Stimulated activated CD4-positive, alpha-beta T cell treated with anti-CD3 and anti-CD28 coated beads, Interleukin-1b, Interleukin-23, amount 100 ng/mL, for 1 hour (primary cell): ENCODE measurements at places on chromosomes 4 and X.

DNA sequence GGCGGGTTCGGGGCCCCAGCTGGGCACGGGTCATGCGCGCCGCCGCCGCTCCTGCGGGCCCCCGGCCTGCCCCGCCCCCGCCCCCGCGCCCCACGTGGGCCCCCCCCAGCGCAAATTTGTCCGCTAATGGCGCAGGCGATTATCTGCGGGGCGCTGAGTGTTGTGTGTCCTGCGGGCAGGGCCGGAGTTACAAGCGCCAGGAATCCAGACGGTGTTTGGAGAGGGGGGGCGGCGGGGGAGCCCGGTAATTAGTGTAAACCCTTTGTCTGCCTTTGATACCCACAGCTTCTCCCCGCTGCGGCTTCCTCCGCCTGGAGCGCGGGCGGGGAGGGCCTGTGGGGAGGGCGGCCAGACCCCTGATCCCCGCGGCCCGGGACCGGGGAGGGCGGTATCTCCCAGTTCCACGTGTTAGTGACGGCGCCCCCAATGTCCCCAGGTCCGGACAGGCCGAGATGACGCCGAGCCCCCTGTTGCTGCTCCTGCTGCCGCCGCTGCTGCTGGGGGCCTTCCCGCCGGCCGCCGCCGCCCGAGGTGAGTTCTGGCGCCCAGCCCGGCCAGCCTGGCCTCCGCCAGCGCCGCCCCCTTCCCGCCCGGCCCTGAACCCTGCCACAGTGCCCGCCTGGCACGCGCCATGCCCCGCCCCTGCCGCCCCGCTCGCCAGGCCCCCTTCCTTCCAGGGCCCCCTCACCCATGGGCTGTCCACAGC is 761 bp downstream of the FGFRL1 start:
- DNase-seq: no peak

- DNase-seq: no peak
These were observed 2.8 kb upstream of the ZNF718 start for GRCh38 chr4:121408-122084.

GRCh38 chr4:38526412-38526811 is 137.6 kb upstream of the KLF3 start:
- DNase-seq: no peak

GRCh38 chr4:52788806-52789205 is 37.6 kb upstream of the ERVMER34-1 start:
- no peak for DNase-seq

GRCh38 chr4:122997463-122998101 is 75.2 kb upstream of the NUDT6 start:
- no peak for DNase-seq

- no peak for DNase-seq
These were observed 110.0 kb downstream of the DTHD1 start for GRCh38 chr4:36391411-36391810.

DNA sequence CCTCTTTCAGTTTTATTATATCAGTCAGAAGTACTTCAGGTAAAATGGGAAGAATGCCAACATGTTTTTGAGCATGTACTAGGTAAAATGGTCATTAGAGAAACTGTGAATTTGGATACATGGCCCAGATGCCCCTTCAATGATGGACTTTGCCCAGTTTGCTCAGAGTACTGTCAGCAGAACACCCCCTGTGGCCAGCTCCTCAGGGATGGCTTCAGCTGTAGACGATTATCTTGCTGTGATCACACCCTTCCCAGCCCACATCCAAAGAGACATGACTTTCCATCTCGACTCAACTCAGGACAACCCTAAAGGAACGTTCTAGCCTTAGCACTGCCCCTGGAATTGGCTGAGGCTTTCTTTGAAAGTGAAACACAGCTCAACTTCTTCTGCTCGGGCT is 439.1 kb downstream of the PACRGL start:
- no peak for DNase-seq

DNA sequence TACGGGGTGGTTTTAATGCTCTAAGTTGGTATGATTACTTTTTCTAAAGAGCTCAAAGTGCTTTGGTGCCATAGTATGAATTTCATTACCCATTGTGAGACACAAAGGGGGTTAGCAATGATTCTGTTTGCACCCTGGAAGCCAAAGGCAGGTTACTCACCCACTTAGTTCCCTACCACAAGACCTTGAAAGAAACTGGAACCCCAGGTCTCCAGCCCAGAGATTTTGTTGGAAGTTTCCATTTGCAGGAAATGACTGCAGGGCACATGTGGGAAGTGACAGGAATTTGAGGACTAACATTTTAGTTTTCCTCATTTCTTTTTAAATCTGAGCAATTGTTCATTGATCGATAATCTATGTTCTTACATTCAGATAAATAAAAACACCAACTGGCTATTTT is 1.8 kb upstream of the HS3ST1 start:
- DNase-seq: no peak

- DNase-seq: no peak
These were observed 109.0 kb downstream of the SHROOM4 start for GRCh38 chrX:50705042-50705441.

DNA sequence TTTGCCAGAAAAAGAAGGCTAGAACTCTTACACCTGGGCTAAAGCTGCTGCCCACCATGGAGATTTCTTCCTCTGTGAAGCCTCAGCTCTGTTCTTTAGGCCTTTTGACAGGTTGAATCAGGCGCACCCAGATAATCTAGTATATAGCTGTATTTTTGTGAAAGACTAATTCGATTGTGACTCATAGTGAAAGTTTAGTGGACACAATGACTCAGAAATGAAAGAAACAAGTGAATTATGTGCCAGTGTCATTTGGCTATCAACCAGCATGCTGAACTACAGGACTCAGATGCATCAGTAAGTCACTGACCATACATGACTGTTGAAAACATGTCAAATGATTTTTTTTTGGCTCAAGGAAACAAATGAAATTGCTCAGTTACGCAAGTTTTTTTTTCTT is 425.4 kb downstream of the SLITRK2 start:
- DNase-seq: no peak

DNA sequence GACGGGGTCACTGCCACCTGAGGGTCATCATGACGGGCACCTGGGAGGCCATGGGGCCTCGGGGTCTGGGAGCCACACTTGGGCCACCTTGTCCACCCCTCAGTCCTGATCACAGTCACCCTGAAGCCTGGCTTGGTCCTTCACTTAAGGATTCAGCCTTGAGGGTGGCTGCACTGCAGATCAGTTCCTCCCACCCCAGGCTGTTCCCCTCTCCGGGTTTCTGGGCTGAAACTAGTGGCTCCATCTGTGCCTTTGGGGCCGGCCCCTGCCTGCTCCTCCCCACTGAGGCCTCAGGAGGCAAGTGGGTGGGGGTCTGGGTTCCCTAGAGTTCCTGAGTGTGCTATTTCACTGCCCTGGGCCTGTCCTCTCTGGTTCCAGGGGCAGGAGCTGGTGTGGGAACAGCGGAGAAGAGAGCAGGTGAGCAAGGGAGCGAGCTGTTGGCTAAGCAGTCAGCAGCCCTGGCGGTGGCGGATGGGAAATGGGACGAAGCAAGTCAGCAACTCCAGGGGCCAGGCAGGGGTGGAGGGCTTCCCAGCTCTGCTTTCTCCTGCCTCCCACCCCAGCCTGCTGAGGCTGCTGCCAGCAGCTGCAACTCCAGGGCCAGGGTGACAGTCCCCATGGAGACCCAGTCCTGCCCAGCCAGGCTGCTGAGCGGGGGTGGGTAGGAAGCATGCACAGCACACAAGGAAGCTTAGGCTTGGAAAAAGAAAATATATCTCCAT is 81.2 kb downstream of the TMEM144 start:
- no peak for DNase-seq

- no peak for DNase-seq
These were observed 32.4 kb downstream of the PRDX4 start for GRCh38 chrX:23699636-23700194.

DNA sequence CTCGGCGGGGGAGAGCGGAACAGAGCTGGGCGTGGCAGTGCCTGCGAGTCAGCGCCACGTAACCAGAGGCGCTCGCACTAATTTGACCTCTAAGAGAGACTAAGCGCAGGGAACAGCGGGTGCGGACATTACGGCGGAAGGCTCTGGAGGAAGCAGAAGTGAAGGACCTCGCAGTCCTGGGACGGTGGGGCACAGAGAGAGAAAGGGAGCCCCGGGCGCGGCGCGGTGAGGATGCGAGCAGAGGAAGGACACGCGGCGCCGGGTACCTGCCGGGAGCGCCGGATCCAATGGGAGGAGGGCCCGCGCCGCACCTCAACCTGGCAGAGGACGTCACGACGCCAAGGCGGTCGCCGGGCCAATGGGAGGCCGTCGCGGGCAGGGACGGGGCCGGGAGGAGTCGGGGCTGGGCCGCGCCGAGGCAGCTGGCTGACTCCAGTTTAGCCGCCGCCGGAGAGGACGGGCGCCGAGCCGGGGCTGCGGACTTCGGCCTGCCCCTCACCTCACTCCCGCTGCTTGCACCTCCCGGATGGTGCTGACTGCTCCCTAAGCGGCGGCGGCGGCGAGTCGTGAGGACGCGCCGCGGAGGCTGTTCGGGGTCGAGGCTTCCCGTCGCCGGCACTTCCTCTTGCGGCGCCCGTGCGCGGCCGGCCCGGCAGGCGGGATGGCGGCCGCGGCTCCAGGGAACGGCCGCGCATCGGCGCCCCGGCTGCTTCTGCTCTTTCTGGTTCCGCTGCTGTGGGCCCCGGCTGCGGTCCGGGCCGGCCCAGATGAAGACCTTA is at the start of gene TMEM165:
Gene TMEM165 (plus strand): TSS at position 429 of the 779 bp plus-strand sequence. CDS start 233 bp downstream, at position 662.
- peak; percentile 70 for DNase-seq

DNA sequence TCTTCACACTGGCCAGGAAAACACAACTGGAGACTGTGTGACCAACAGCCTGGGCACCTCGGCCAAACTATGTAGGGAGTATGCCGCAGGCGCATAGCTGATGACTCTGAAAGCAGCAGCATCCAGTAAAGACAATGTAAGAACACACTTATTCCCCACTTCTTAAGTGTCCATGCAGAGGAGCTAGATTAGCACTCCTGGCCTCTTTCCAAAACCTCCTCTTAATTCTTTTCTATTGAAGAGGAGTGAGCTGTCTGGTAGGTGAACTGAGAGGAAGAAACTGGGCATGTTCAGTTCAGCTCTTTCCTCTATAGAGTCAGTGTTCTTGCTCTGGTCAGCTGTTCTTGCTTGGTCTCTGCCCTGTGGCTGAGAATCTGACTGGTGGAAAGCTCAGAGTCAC is 21.1 kb downstream of the NMU start:
- no peak for DNase-seq

GRCh38 chr4:100804576-100805360 is 286.9 kb upstream of the EMCN start:
- no peak for DNase-seq

- no peak for DNase-seq
These were observed 14.8 kb downstream of the ADGRA3 start for GRCh38 chr4:22500831-22501714.

DNA sequence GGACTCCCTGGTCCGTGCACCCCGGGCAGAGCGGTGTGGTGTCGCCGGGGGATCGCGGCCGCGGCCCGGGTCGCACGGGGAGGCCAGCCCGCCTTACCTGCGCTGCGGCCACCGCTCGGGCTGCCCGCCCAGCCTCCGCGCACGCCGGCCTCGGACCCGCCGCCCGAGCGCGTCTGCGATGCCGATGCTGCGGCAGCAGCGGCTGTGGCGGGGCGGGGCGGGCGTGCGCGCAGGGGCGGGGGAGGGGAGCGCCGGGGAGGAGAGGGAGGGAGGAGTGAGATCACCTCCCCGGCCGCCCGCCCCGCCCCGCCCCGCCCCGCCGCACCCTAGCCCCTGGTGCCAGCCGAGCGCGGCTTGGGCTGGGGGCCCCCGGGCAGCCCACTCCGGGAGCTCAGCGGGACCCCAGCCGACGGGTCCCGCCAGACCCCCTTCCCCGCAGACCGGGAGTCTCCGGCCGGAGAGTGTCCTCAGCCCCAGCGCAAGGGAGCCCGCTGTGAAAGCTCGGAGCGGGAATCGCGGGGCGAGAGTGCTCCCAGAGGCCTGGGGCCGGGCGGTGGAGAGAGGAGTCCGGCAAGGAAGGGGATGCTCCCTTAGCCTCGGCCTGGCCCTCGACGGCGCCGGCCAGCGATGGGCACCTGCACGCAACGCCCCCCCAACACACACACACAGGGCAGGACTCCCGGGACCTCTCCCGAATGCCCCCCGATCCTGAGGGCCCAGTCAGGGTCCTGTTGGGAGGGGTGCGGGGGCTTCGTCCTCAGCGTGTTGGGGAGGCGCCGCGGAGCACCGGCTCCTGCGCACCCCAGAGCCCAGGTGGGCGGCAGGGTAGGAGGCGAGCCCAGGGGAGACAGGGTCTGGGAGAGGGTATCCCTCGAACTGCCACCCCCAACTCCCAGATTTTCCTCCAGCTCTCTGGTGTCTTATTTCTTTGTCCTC is at the start of gene L1CAM:
Gene L1CAM (minus strand): TSS at position 206 of the 936 bp plus-strand sequence. CDS start 10,337 bp downstream, outside the sequence.
- DNase-seq: no peak

GRCh38 chrX:3712870-3713224 is 602 bp downstream of the PRKX start:
- DNase-seq: no peak

DNA sequence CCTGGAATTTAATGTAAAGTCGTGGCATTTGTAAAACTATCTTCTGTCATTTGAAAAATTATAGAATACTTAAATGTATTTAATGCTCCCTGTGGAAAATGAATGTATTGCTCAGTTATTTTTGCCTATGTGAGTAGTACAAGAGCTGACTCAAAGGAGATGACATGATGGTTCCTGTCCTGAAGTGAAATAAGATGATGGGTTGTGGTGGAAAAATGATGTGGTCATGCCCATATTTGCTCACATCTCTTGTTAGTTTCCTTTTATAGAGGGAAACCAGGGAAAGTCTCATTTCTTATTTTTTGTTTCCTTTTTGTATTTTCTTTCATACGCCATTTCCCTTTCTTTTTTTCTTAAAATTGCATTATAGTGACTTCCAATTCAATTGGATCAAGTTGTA is 23.7 kb downstream of the PLS3 start:
- no peak for DNase-seq

GRCh38 chrX:74535408-74536151 is 78.8 kb downstream of the RLIM start:
- DNase-seq: no peak

GRCh38 chr4:121307445-121308327 is 73.1 kb downstream of the QRFPR start:
- peak; percentile 2 for DNase-seq

GRCh38 chrX:39248330-39248729 is 447.1 kb downstream of the MID1IP1 start:
- no peak for DNase-seq

DNA sequence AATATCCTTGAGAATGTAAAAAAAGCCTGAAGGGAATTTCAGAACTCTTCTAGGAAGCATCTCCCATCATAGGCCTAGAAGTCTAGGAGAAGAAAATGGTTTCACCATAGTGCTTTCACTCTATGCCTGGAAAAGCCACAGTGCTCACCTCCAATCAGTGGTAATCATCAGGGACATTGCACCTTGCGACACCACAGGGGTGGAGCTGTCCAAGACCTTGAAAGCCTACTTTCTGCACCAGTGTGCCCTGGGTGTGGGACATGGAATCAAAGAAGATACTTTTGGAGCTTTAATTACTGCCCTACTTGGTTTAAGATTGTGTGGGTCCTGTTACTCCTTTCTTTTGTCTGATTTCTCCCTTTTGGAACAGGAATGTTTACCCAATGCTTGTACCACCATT is 146.8 kb upstream of the NDST4 start:
- DNase-seq: no peak

- no peak for DNase-seq
These were observed 35.7 kb upstream of the MAB21L2 start for GRCh38 chr4:150546286-150546685.
